ENCODE measurements at places on chromosomes 2 and 18.

DNA sequence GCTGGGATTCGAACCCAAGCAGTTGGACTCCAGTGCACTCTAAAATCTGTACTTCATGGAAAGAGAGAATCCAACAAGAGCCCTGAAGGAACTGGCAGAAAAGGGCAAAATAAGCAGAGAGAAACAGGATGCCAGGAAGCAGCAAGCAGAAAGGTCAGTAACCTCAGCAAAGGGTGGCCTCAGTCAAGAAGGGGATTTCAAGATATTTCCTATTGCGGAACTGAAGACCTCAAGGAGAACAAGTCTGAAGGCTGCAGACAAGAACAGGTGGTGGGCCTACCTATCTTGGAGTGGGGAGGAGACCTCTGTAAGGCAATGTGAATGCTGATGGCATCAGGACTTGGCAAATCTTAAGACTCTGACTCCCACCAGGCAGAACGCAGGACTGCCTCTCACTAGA, 20.1 kb upstream of the MREG start:
- DNase-seq: no peak

- no peak for DNase-seq
Observed at GRCh38 chr18:74378179-74378682, 62.6 kb downstream of the C18orf63 start.

DNA sequence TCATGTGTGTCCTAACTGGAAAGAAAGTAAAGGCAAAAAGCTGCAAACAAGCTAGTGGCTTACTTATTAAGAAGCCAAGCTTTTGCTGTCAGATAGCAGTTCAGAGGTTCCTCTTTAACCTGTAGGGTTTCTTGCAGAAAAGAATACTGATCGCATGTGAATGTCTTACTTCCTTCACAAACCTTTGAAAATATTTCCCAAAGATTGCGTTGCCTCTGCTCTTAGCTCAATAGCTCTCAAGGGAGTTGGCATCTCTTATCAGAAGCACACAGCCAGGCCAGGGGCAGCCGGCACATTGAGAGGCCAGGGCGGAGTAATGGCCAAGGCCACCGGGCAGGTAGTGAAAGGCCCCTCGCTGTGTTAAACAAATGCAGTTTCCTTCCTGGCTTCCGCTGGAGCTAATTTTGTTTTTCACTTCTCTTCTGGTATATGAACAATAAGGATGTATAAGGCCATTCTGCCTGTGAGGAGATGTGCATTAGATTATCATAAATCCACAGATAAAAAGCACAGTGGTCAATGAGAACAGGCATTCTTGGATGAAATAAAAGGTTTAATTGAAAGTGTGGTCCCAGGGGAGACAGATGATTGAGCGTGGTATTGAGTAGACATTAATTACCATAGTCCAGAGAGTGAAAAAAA, 542.4 kb upstream of the NRP2 start:
- DNase-seq: peak; percentile 88

DNA sequence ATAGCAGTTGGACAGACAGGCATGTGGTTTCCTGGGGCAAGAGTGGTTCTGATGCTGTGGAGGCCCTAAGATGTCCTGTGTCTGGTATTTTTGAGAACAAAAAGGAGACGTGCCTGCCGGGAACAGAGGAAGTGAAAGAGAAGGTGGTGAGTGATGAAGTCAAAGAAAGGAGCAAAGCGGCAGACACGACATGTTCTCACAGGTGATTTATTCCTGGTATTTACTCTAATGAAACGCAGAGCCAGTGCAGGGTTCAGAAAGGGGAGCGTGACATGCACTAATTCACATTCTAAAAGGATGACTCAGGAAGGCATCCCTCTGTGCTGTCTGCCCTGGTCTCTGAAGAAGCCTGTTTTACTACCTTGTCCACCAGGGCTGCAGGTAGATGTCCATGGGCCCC, 211.0 kb downstream of the KCNE4 start:
- no peak for DNase-seq

DNA sequence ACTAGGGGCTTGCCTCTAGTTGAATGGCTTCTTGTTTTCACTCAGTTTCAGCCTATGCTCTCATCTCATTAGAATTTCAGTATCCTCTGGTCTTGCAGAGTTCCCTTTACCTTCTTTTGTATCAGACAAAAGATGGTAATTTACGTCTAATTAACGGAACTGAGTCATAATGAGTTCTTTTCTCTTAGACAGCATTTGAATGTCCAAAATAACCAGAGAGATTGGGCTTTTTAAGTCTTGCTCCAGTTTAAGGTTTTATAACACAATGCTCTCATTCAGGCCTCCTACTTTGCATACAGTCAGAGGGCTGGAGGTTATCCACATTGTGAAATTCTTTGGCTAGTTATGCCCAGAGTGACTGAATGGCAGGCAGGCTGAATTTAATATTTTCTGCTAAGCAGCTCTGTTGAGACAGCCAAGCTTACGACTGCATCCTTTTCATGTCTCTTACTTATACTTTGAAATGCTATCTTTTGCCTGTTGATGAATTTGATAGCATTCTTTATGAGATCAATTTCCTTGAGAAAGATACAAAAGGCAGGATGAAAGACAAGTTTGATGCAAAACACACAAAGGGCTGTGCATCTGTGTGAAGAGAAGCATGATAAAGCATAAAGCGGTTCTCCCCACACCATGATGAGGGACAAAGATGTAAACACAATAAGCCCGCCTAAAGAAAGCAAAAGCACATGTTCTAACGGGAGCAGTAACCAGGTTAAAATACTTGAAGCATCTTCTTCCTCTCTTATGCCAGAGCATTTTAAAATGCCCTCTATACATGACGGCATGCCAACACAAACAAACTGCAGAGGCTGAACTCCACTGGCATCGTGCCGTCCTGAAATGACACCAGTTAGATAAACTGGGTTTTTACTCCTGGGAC, 90.0 kb downstream of the CDH2 start:
- DNase-seq: peak; percentile 38

DNA sequence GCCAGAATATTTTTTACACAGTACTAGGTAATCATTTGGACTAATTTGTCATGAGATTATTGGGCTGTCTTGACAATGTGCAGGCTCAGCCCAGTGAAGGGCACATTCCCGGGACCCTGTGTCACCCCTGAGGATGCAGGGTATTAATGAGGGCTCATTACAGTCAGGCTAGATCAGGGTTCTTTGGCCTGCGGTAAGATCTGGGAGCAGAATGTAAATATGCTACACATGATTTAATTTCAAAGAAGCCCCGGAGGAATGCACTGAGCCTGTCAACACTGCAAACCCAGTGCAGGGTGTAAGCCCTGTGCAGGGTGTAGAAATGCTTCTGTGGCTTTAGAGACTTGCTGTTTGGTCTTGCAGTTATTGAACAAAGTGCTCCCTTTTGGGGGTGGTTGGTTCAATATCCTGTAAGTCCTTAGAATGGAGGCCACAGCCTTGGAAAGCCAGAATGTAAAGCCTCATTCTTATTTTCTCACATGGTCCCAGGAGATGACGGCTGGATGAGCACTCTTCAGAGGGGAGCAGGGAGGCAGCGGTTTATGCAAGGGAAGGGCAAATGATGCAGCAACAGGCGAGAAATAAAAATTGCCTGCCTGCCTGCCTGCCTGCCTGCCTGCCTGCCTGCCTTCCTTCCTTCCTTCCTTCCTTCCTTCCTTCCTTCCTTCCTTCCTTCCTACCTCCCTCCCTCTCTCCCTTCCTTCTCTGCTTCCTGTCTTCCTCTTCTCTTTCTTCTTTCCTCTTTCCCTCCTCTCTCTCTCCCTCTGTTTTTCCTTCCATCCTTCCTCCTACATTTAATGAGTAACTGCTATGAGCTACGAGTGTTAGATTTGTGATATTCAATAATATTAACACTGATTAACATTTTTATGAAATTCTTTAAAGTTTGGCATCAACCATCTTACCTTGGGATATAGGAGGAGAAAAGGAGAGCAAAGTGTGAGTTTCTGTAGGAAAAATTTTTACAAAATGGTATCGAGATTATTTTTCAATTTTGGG, 148.8 kb downstream of the VAPA start:
- DNase-seq: peak; percentile 49

GRCh38 chr2:212926940-212927339, 224.5 kb downstream of the IKZF2 start:
- no peak for DNase-seq

DNA sequence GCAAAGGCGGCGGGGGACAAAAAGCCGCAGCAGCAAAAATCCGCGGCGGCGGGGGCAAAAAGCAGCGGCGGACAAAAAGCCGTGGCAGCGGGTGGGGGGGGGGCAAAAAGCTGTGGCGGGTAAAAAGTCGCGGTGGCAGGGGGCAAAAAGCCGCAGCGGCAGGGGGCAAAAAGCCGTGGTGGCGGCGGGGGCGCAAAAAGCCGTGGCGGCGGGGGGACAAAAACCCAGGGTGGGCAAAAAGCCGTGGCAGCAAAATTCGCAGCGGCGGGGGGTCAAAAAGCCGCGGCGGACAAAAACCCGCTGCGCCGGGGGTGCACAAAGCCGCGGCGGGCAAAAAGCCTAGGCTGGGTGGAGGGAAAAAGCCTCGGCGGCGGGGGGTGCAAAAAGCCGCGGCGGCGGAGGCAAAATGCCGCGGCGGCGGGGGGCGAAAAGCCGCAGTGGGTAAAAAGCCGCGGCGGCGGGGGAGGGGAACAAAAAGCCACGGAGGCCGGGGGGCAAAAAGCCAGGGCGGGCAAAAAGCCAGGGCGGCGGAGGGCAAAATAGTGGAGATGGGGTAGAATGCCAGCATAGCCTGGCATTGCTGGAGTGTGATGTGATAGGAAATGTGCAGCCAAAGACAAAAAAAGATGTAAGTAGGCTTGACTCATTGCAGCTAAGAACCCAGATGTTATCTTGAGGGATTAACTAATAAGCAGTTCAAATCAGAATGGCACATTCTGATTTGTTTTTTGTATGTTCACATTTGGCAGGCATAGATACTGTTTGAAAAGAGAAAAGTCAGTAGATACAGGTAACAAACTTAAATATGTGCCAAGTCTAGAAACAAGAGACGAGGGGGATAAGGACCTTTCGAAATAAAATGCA, 1076.3 kb downstream of the RPIA start:
- no peak for DNase-seq

DNA sequence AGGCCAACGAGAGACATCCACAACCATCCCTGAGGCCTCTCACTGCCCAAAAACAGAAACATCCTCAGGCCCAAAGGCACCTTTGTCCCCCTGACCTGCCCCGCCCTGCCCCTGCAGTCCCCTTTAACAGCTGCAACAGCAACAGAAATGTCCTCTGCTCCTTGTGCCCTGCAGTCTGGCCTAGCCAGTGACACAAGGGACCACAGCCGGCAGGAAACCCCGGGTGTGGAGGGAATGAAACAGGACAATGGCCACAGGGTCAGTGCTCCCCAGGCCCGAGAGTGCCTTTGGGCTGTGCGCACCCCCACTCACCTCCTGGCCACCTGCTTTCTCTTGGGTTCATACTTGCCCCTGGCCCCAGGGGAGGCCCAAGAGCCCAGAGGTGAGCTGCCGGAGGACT, 35.6 kb downstream of the SNED1 start:
- no peak for DNase-seq

GRCh38 chr2:135762022-135762421, 20.4 kb downstream of the UBXN4 start:
- no peak for DNase-seq

DNA sequence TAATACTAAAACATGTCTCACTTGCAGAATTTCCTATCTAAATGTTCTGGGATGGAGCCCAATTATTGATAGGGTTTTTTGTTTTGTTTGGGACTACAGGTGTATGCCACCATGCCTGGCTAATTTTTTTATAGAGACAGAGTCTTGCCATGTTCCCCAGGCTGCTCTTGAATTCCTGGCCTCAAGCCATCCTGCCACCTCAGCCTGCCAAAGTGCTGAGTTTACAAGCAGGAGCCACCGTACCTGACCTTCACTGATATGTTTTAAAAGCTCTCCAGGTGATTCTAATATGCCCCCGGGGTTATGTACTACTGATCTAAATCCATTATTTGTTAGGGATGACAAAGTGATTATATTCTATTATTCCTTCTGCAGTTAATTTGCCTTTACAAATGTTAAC, 2.2 kb downstream of the ELAC1 start:
- DNase-seq: peak; percentile 83

DNA sequence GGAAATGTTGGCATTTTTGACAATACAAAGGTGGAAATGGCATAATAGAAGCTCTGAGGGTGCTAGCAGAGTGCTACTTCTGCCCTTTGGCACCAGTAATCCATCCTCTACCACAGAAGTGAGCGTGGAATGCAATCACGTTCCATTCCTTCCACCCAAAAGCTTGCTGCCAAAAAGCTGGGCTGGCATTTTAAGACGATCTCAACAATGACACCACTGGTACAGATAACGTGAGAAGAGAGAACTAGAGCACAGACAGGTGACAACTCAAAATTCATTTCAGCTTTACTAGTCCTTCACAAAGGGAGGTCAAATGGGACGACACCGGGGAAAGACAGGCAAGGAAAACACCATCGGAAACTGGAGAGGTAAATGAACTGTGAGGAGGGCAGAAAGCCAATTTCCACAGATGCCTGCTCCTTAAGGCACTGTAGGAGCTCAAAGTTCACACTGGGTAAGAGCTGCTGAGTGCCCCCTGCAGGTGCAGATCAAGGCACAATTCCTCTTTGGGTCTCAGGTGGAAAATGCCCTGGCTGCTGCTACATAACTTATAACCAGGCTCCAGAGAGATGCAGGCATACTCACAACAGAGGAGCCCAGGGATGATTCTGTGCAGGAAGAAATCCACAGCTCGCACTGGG, 50.7 kb upstream of the RNU4ATAC start:
- peak; percentile 37 for DNase-seq

GRCh38 chr18:79440316-79441110, 44.8 kb downstream of the NFATC1 start:
- no peak for DNase-seq

DNA sequence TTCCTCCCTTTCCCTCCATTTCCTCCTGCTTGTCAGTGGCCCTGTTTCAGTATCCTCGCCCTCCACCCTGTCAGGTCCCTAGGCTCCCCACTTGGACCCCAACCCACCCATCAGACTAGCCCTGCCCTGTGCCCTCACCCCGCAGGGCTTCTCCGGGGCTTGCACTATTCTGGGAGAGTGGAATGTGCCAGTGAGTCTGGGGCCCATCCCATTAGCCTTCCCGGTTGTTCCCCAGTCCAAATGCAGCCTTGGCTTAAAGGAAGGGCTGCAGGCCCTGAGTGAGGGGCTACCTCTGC, 45.5 kb downstream of the MYO7B start:
- DNase-seq: no peak

DNA sequence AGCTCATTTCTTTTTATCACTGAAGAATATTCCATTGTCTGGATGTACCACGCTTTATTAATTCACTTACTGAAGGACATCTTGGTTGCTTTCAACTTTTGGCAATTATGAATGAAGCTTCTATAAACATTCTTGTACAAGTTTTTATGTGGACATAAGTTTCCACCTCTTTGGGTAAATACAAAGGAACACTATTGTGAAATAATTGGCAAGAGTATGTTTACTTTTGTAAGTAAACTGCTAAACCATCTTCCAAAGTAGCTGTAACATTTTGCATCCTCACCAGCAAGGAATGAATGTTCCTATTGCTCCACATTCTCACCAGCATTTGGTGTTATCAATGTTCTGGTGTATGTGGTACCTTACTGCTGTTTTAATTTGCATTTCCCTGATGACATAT, 15.8 kb upstream of the VWC2L start:
- DNase-seq: no peak

DNA sequence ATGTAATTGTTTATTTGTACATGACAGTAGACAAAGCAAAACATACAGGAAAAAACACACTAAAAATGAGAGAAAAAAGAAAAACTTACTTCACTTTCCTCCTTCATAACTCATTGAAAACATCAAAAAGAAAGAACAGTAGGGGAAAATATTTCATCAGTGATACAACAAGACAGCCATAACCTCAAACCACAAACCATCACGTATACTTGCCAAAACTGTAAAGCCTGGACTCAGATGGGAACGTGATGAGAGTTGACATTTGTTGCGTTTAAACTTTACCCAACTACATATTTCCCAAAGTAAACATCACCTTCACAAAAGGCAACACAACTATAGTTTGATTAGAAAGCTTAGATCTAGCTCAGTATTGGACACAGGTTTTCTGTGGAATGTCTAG, 278.2 kb upstream of the COL3A1 start:
- DNase-seq: no peak

All from NCI-H146 (cell line).